Esophagus muscularis mucosa (tissue), 4 donors: ENCODE measurements at places on chromosomes 1 and 21. TPM values are rescaled to one million over a fixed set of nuclear protein-coding genes. Genes with fewer than 3 reads are reported as not detected.

DNA sequence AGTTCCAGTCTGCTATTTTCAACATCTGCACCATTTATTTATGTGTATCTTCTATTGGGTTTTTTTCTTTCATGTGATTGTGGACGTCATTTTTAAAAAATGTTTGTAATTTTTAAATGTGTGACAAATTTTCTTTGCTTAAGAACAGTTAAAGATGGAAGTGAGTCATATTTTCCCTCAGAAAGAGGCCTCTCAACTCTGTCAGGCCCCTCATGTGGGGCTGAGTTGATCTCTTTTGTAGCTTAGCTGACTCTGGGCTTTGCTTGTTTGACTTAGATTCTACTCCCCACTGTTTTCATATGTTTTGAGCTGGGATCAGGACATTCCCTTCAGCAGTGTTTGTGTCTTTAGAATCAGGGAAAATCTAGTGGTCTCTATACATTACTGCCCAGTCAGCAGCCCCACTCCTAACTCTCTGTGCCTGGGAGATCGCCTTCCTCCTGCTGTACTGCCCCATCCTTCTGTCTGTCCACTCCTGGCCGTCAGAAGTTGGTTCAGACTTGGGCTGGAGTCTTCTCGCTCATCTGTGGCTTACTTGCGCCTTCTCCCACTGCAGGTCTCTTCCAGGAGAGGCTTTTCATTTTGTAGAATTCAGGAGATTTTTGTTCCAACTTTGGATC, 137.4 kb downstream of the DYRK1A start:
- H3K27ac ChIP-seq: no peak overlapping the region
- peaks cover 41% of the 10 kb centered on the region for H3K36me3 ChIP-seq
- no peak for DNase-seq
- H3K4me1 ChIP-seq: no peaks in the 10 kb centered on the region
- H3K4me3 ChIP-seq: no peak overlapping the region
- no peaks in the 10 kb centered on the region for H3K27me3 ChIP-seq

- H3K4me1 ChIP-seq: no peaks in the 10 kb centered on the region
- H3K36me3 ChIP-seq: no peaks in the 10 kb centered on the region
- peaks cover 49% of the 10 kb centered on the region for H3K27me3 ChIP-seq
- DNase-seq: no peak
- no peak overlapping the region for H3K27ac ChIP-seq
These were observed 56.4 kb downstream of the ELK4 start for GRCh38 chr1:205575294-205575885.

- H3K27ac ChIP-seq: no peak overlapping the region
- DNase-seq: peak; percentile 60
- H3K4me3 ChIP-seq: no peak overlapping the region
- no peaks in the 10 kb centered on the region for H3K36me3 ChIP-seq
- H3K27me3 ChIP-seq: no peaks in the 10 kb centered on the region
These were observed 360.0 kb downstream of the NPHP4 start for GRCh38 chr1:5632224-5632623.

GRCh38 chr1:46523496-46524353, 27.7 kb downstream of the KNCN start:
- DNase-seq: no peak
- H3K27me3 ChIP-seq: no peaks in the 10 kb centered on the region

DNA sequence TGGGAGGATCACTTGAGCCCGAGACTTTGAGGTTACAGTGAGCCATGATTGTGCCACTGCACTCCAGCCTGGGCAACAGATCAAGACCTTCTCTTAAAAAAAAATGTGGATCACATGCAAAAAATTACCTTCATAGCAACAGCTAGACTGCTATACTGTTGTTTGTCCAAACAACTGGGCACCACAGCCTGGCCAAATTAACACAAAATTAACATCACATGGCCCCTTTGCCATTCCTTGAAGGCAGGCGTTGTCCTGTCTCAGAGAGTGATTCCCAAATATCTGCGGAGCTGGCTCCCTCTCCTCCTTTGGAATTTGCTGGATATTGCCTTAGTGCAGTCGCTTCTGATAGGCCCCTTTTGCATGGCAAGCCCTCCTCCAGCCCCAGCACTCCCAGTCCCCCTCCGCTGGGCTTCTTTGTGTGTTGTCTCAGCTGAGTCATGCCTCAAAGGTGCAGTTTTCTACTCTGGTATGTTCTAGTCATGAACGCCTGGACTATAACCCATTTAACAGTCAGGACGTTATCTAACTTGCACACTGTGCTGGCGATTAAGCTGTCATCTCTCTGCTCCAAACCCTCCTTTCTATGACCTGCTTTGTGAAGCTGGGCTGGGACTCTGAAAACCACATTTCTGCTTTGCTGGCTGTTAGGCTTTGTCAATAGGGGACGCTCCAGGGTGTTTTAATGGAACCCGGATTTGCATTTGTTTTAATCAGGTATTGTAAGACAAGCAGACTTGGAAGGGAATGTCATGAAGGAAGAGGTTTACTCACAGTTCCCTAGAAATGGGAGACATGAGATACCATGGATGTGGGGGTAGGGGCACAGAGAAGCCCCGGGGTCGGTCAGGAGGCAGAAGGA, 20.1 kb upstream of the HPCAL4 start:
- no peaks in the 10 kb centered on the region for H3K27me3 ChIP-seq
- H3K4me1 ChIP-seq: no peaks in the 10 kb centered on the region
- H3K36me3 ChIP-seq: no peaks in the 10 kb centered on the region
- H3K4me3 ChIP-seq: no peak overlapping the region
- no peak for DNase-seq
- H3K27ac ChIP-seq: no peak overlapping the region

DNA sequence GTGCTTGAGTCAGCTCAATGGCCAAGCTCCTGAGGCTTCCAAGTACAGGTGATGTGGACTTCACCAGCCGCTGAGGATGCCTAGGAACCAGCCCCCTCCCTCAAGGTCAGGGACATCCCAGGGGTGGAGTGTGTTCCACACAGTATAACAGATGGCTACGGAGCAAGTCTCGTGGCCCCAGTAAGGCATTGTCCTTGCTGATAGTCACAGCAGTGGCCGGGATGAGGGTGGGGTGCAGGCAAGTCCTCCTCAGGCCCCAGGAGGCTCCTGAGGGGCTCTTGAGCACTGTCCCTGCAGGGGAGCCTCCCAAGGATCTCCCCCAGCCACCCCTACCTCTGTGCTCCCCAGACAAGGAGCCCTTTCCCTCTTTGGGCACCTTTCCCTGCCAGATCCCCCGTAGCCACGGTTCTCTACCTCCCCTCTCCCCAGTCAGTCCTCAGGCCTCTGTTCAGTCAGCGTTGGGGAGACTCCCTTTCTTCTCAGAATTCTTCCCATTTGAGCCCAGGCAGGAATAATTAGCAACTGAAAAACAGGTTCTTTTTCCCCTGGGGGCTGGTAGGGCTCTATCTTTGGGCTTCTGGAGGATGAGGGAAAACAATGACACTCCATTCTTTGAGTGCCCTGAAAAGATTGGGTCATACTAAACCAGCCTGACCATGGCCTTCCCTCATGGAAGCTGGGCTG, 7.1 kb upstream of the THEM5 start:
- no peaks in the 10 kb centered on the region for H3K27me3 ChIP-seq
- no peaks in the 10 kb centered on the region for H3K36me3 ChIP-seq
- no peaks in the 10 kb centered on the region for H3K4me1 ChIP-seq
- H3K27ac ChIP-seq: no peak overlapping the region
- H3K4me3 ChIP-seq: no peak overlapping the region

- H3K27me3 ChIP-seq: no peaks in the 10 kb centered on the region
- no peaks in the 10 kb centered on the region for H3K4me1 ChIP-seq
- DNase-seq: no peak
- no peak overlapping the region for H3K4me3 ChIP-seq
- H3K27ac ChIP-seq: no peak overlapping the region
These were observed 9.1 kb downstream of the PRPF38A start for GRCh38 chr1:52413410-52413989.

- H3K4me1 ChIP-seq: no peaks in the 10 kb centered on the region
- no peaks in the 10 kb centered on the region for H3K27me3 ChIP-seq
- H3K36me3 ChIP-seq: no peaks in the 10 kb centered on the region
- no peak overlapping the region for H3K4me3 ChIP-seq
- H3K27ac ChIP-seq: no peak overlapping the region
- no peak for DNase-seq
These were observed 228.6 kb downstream of the DSCAM start for GRCh38 chr21:40618191-40618973.

- no peak overlapping the region for H3K4me3 ChIP-seq
These were observed 663.9 kb downstream of the PTPRU start for GRCh38 chr1:29900104-29900679.

GRCh38 chr1:115706587-115707425, 61.7 kb downstream of the CASQ2 start:
- no peaks in the 10 kb centered on the region for H3K36me3 ChIP-seq
- no peaks in the 10 kb centered on the region for H3K27me3 ChIP-seq
- no peak for DNase-seq
- H3K4me3 ChIP-seq: no peak overlapping the region

- H3K27ac ChIP-seq: peak overlapping the region; percentile 45
- peaks cover 66% of the 10 kb centered on the region for H3K36me3 ChIP-seq
- H3K27me3 ChIP-seq: no peaks in the 10 kb centered on the region
- H3K4me1 ChIP-seq: peaks cover 47% of the 10 kb centered on the region
These were observed 6.8 kb downstream of the AKIRIN1 start for GRCh38 chr1:38997901-38998190.

- H3K4me1 ChIP-seq: peaks cover 49% of the 10 kb centered on the region
- DNase-seq: no peak
- no peak overlapping the region for H3K27ac ChIP-seq
- H3K4me3 ChIP-seq: no peak overlapping the region
- no peaks in the 10 kb centered on the region for H3K27me3 ChIP-seq
These were observed 18.4 kb downstream of the CAPZA1 start for GRCh38 chr1:112638110-112638428.

DNA sequence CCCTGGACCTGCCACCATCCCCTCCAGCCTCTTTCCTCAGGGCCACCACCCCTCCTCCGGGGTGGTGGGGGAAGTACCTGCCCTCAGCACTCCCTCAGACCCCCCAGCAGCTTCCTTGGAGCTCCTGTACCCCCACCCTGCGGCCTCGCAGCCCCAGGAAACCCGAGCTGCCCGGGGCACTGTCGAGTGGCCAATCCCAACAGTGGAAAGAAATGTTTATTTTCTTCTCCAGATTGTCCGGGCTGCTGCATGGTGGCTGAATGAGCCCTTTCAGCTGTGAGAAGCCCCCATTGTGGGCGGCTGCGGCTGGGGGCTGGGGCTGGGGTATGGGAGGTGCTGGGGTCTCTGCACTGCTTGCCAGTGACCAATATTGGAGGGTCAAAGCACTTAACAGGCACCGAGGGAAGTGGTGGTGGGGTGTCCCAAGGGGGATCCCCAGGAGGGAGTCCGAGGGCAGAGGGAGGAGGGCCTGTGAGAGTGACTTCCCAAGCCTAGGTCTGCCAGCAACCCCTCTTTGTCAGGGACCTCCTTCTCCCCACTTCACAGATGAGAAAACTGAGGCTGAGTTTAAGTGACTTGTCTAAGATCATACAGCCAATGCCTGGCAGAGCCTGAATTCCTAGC, 25.2 kb downstream of the RUNX3 start:
- H3K4me1 ChIP-seq: no peaks in the 10 kb centered on the region
- H3K36me3 ChIP-seq: no peaks in the 10 kb centered on the region
- H3K27ac ChIP-seq: no peak overlapping the region
- peaks cover 66% of the 10 kb centered on the region for H3K27me3 ChIP-seq
- DNase-seq: no peak

GRCh38 chr1:68320349-68320748, 88.0 kb upstream of the WLS start:
- no peaks in the 10 kb centered on the region for H3K36me3 ChIP-seq
- no peak overlapping the region for H3K4me3 ChIP-seq
- H3K4me1 ChIP-seq: peaks cover 40% of the 10 kb centered on the region
- DNase-seq: no peak
- H3K27ac ChIP-seq: peak overlapping the region; percentile 73

- no peaks in the 10 kb centered on the region for H3K36me3 ChIP-seq
- H3K27me3 ChIP-seq: no peaks in the 10 kb centered on the region
- no peak for DNase-seq
- no peak overlapping the region for H3K27ac ChIP-seq
- no peak overlapping the region for H3K4me3 ChIP-seq
- peaks cover 5% of the 10 kb centered on the region for H3K4me1 ChIP-seq
These were observed 126.7 kb downstream of the PGBD5 start for GRCh38 chr1:230299191-230300006.

DNA sequence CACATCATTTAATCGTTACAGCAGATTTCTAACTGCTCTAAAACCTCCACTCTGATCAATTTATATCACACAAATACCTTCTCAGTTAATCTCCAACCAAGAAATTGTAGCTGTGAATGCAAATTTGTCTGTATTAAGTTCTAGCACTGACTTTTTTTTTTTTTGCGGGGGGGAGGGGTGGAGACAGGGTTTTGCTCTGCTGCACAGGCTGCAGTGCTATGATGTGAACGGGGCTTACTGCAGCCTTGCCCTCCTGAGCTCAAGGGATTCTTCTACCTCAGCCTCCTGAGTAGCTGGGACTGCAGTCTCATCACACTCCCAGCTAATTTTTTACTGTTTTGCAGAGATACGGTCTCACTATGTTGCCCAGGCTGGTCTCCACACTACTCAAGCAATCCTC, 163.6 kb downstream of the RERE start:
- H3K4me1 ChIP-seq: peaks cover 24% of the 10 kb centered on the region
- no peak overlapping the region for H3K4me3 ChIP-seq
- no peak overlapping the region for H3K27ac ChIP-seq
- peaks cover 5% of the 10 kb centered on the region for H3K36me3 ChIP-seq
- DNase-seq: no peak

- no peak overlapping the region for H3K27ac ChIP-seq
- DNase-seq: no peak
- no peak overlapping the region for H3K4me3 ChIP-seq
- H3K36me3 ChIP-seq: no peaks in the 10 kb centered on the region
- no peaks in the 10 kb centered on the region for H3K27me3 ChIP-seq
- no peaks in the 10 kb centered on the region for H3K4me1 ChIP-seq
These were observed 294.3 kb upstream of the SPAG17 start for GRCh38 chr1:118479351-118479750.

Gene FRRS1
- 3.0 TPM for total RNA-seq

Gene KCNE2
- not detected for total RNA-seq

Gene DMBX1
- not detected for total RNA-seq

Gene AMPD1
- total RNA-seq: not detected

Gene WNT9A
- total RNA-seq: 7.5 TPM
